Sigmoid colon (tissue), 7 donors: ENCODE measurements at places on chromosomes 2 and 18. TPM values are rescaled to one million over a fixed set of nuclear protein-coding genes. Genes with fewer than 3 reads are reported as not detected.

The PAX8 gene
- total RNA-seq: 0.55 TPM

- no peak for DNase-seq
- H3K27ac ChIP-seq: no peak overlapping the region
- no peaks in the 10 kb centered on the region for H3K4me1 ChIP-seq
- no peaks in the 10 kb centered on the region for H3K27me3 ChIP-seq
- H3K36me3 ChIP-seq: no peaks in the 10 kb centered on the region
- H3K4me3 ChIP-seq: no peak overlapping the region
These were observed 15.7 kb downstream of the SH3RF3 start for GRCh38 chr2:109144721-109145120.

DNA sequence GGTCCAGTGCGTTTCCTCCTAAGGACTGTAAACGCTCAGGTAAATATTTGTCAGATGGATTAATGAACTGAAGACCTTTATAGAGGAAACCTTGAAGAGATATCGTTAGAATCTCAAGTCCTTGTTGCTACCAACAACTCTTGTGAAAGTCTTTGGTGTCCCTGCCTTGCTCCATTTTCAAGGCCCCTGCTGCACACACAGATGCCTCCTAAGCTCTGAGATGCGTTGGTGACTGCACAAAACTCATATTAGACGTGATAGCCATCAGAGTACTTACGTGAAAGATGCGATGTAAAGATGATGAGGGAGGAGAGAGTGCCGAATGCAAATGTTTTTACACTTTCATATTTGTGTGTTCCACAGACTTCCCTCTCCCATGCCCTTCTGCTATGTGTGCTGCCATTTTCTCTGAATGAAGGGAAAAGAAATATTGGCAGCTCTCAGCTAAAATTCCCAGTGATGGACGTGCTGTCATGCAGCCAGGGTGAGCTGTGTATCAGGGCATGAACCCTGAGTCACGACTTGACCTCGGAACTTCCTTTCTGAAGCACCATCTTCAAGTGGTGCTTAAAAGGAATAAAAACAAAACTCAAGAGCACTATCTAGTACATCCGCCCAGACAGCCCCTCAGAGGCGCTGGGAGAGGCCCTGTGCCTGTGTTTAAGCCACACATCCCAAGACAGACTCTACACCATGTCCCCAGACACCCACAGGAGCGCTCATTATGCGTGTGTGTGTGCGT lies 117.4 kb downstream of the FAM210A start:
- no peaks in the 10 kb centered on the region for H3K36me3 ChIP-seq
- peaks cover 15% of the 10 kb centered on the region for H3K4me1 ChIP-seq
- H3K4me3 ChIP-seq: no peak overlapping the region
- DNase-seq: no peak

DNA sequence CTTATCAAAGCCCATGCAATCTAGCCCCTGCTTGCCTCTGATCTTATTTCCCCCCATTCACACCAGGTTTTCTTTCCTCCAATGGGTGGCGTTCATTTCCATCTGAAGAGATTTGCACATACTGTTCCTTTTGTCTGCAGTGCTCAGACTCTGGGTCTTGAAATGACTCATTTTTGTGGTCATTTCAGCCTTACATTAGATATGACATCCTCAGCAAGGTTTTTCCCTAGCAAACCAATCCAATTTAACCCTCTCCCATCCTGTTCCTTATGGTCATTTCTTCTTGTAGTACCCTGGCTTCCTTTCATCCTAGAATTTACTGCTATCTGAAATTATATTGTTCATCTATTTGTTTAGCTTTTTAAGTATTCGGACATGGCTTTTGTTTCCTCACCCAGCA lies 42.5 kb upstream of the SCN1A start:
- H3K36me3 ChIP-seq: no peaks in the 10 kb centered on the region
- H3K27me3 ChIP-seq: no peaks in the 10 kb centered on the region
- H3K4me3 ChIP-seq: no peak overlapping the region
- no peaks in the 10 kb centered on the region for H3K4me1 ChIP-seq

DNA sequence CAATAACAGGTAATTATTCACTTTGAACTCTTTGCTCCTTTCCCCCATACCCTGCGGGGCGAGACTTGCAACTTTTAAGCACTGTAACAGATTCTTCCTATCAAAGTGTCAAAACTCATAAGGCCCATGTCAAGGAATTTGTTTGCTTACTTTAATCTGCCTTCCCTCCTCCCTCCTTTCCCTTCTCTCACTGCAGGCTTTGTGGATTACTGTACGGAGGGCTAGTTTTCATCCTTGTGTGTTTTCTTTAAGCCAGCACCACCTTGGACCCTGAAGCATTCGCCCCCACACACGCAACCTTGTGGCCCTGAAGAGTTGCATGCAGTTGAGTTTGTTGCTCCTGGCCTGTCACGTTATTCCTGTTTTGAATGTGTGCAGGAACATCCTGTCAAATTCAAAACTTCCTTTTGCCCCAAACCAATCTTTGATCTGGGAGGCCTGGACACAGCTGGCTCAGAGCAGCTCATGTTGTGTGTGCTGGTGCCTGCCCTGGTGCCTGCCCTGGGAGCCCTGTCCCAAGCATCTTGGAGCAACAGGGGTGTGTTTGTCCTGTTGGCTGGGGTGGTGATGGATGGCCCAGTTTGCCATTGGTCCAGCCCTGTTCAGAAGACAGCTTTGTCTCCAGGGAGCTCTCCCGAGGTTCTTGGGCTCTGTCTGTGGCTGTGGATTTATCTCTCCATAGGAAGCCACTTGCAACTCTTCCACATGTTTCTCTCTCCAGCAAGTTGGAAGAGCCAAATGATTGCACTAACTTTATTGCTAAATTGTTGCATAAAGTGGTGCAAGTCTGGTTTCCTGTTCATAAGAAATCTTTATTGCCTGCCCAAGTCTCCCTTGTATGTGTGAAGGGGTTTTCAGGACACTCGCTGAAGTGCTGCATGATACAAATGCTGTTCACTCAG lies 199.6 kb downstream of the VAPA start:
- no peaks in the 10 kb centered on the region for H3K4me1 ChIP-seq
- H3K4me3 ChIP-seq: no peak overlapping the region
- H3K36me3 ChIP-seq: no peaks in the 10 kb centered on the region
- H3K27me3 ChIP-seq: no peaks in the 10 kb centered on the region
- no peak overlapping the region for H3K27ac ChIP-seq

The ZSWIM2 gene
- not detected for total RNA-seq

- no peak for DNase-seq
- H3K36me3 ChIP-seq: no peaks in the 10 kb centered on the region
- H3K4me3 ChIP-seq: no peak overlapping the region
- no peaks in the 10 kb centered on the region for H3K4me1 ChIP-seq
- no peak overlapping the region for H3K27ac ChIP-seq
- H3K27me3 ChIP-seq: peaks cover under 1% of the 10 kb centered on the region
These were observed 13.3 kb downstream of the OBSL1 start for GRCh38 chr2:219557791-219558785.

DNA sequence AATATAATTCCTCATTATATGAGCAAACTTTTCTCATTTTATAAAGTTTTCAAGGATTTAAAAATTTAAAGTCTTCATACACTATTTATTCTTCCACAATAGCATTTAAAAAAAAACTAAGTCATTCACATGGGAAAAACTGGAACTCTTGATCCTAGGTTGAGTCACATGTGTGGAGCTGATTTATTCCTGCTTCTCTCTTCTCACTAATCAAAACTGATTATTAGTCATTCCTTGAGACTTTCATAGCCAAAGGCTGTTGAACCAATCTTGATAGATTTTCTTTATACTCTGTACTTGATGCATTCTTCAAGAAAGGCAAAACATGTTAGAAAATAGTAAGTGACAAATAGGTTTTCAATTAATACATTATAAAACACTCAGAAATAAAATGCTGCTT lies 27.4 kb downstream of the NR4A2 start:
- no peaks in the 10 kb centered on the region for H3K36me3 ChIP-seq
- DNase-seq: no peak
- H3K27ac ChIP-seq: no peak overlapping the region
- H3K4me1 ChIP-seq: no peaks in the 10 kb centered on the region
- H3K4me3 ChIP-seq: no peak overlapping the region

DNA sequence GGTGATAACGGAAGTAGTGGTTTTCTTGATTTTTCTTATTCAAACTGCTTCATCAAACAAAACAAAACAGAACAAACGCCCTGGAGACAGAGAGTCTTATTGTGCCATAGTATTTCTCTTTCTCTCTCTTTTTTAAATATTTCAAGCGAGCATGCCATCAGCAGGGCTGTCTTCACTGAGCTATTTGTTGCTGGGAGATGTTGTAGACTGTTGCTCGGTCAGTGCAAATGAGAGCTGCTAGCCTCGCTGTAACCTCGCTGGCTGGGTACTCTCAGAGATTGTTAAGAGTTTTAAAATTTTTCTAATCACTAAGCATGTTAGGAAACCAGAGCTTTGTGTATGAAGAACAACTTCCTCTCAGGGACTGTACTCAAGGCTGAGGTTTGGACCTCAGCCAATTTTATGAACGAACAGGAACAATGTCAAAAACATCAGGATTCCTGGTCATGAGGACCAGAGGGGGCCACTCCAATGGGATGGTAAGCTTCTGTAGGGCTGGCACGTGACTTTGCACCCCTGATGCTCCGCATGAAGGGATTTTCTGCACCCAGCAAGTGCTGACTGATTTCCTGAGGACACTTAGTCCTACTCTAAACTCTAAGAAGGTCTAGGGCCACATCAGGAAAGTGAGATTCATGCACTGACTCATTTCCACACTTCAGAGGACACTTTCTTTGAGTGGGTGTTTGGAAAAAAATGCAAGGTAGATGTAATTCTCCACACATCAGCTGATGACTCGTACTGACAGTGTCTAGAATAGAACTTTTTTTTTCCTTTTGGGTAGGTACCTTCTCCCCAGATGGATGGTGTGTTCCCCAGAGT lies 59.8 kb upstream of the IL1R1 start:
- H3K27ac ChIP-seq: peak overlapping the region; percentile 59
- DNase-seq: peak; percentile 77
- no peaks in the 10 kb centered on the region for H3K27me3 ChIP-seq
- no peaks in the 10 kb centered on the region for H3K36me3 ChIP-seq
- H3K4me1 ChIP-seq: no peaks in the 10 kb centered on the region

- H3K4me1 ChIP-seq: no peaks in the 10 kb centered on the region
- H3K36me3 ChIP-seq: no peaks in the 10 kb centered on the region
- H3K4me3 ChIP-seq: no peak overlapping the region
These were observed 773.7 kb downstream of the TSN start for GRCh38 chr2:122528958-122529705.

GRCh38 chr2:8598295-8599165 lies 83.3 kb upstream of the ID2 start:
- no peaks in the 10 kb centered on the region for H3K36me3 ChIP-seq
- no peak overlapping the region for H3K27ac ChIP-seq

The SLC38A11 gene
- total RNA-seq: 2.5 TPM

The RMDN2 gene
- 8.6 TPM for total RNA-seq

DNA sequence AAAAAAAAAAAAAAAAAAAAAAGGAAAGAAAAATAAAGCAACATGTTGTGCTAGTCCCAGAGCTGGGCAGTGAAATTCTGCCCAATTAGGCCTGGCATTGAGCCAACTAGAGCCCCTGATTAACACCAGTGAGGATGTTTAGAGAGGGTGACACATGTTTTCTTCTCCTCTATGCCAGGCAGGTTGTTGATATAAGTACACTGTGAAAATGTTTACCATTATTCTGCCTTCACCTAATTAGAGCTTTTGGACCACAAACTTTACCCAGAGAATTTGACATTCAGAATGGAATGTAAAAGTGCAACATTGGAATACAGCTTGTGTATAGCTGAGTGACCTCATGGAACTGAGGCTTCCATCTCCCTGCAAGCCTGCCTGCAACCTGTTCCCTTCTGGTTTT lies 95.9 kb upstream of the MSH2 start:
- H3K27ac ChIP-seq: no peak overlapping the region
- no peak for DNase-seq
- H3K4me1 ChIP-seq: no peaks in the 10 kb centered on the region
- H3K27me3 ChIP-seq: no peaks in the 10 kb centered on the region
- H3K36me3 ChIP-seq: no peaks in the 10 kb centered on the region
- no peak overlapping the region for H3K4me3 ChIP-seq

GRCh38 chr18:59569390-59569791 lies 127.8 kb downstream of the CCBE1 start:
- DNase-seq: no peak
- no peaks in the 10 kb centered on the region for H3K27me3 ChIP-seq
- peaks cover 55% of the 10 kb centered on the region for H3K4me1 ChIP-seq
- no peaks in the 10 kb centered on the region for H3K36me3 ChIP-seq

GRCh38 chr18:36181441-36181840 lies 5.9 kb upstream of the MOCOS start:
- no peak overlapping the region for H3K4me3 ChIP-seq
- peak overlapping the region; percentile 63 for H3K27ac ChIP-seq
- H3K27me3 ChIP-seq: no peaks in the 10 kb centered on the region
- no peaks in the 10 kb centered on the region for H3K36me3 ChIP-seq
- H3K4me1 ChIP-seq: peaks cover 20% of the 10 kb centered on the region

DNA sequence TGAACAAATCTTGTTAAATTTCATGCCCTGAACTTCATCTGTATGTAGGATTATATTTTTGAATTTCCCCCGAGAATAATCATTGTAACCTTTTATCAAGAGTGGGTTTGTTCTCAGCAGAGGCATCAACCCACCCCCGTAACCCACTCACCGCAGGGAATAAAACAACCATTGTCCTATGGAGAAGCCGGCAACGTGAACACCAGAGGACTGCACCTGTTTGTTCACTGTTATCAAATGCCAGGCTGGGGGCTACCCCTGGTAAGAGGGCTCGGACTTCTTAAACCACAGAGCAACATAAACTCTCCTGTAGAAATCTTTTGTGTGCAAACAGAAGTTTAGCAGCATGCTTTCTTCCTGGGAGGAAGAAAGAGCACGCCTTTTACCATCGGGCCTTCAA lies 610.4 kb downstream of the ERBB4 start:
- no peaks in the 10 kb centered on the region for H3K4me1 ChIP-seq
- H3K36me3 ChIP-seq: no peaks in the 10 kb centered on the region
- H3K4me3 ChIP-seq: no peak overlapping the region
- DNase-seq: no peak
- no peak overlapping the region for H3K27ac ChIP-seq

The STPG4 gene
- 1.1 TPM for total RNA-seq

The ARHGAP15 gene
- 5.7 TPM for total RNA-seq

- no peaks in the 10 kb centered on the region for H3K27me3 ChIP-seq
- no peaks in the 10 kb centered on the region for H3K36me3 ChIP-seq
- peak; percentile 76 for DNase-seq
- peak overlapping the region; percentile 80 for H3K27ac ChIP-seq
- peaks cover 23% of the 10 kb centered on the region for H3K4me1 ChIP-seq
These were observed 423 bp upstream of the TTC27 start for GRCh38 chr2:32627441-32627813.

GRCh38 chr2:177556153-177556552 lies 163.6 kb downstream of the AGPS start:
- no peak for DNase-seq
- no peak overlapping the region for H3K27ac ChIP-seq
- no peaks in the 10 kb centered on the region for H3K36me3 ChIP-seq

- peaks cover 14% of the 10 kb centered on the region for H3K4me1 ChIP-seq
- no peak overlapping the region for H3K27ac ChIP-seq
- H3K4me3 ChIP-seq: no peak overlapping the region
- no peaks in the 10 kb centered on the region for H3K27me3 ChIP-seq
- DNase-seq: no peak
- H3K36me3 ChIP-seq: no peaks in the 10 kb centered on the region
These were observed 68.6 kb downstream of the STEAP3 start for GRCh38 chr2:119292226-119292625.

The CLHC1 gene
- 22.4 TPM for total RNA-seq
